Stimulated activated CD8-positive, alpha-beta memory T cell treated with anti-CD3 and anti-CD28 coated beads, Interleukin-4, amount 100 ng/mL, for 4 hours (primary cell): ENCODE measurements at places on chromosomes 11 and 22.

- DNase-seq: no peak
Measured at GRCh38 chr11:38547462-38547861, 1949.4 kb upstream of the RAG2 start.

- no peak for DNase-seq
Measured at GRCh38 chr11:119149786-119150275, 979 bp downstream of the ABCG4 start.

- DNase-seq: no peak
Measured at GRCh38 chr11:31810779-31811647, at the start of gene PAX6. Gene PAX6, minus strand, starts transcription at chr11:31811322. Its CDS starts 4,911 bp downstream, at chr11:31806411.

DNA sequence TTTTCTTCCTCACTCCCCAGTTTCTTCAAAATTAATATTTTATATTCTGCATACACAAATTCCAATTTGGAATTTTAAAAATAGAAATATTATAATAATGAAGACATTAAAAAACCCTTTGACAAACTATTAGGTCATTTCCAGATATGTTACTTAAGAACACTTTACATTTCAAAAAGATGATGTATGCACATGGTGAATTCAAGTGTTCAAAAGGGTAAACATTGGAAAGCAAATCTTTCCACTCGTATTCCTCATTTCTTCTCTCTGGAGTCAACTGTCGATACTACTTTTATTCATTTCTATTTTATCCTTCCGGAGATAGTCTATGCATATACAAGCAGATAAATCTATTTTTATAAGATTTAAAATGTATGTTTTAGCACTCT, 16.7 kb downstream of the TBCEL start:
- DNase-seq: no peak

DNA sequence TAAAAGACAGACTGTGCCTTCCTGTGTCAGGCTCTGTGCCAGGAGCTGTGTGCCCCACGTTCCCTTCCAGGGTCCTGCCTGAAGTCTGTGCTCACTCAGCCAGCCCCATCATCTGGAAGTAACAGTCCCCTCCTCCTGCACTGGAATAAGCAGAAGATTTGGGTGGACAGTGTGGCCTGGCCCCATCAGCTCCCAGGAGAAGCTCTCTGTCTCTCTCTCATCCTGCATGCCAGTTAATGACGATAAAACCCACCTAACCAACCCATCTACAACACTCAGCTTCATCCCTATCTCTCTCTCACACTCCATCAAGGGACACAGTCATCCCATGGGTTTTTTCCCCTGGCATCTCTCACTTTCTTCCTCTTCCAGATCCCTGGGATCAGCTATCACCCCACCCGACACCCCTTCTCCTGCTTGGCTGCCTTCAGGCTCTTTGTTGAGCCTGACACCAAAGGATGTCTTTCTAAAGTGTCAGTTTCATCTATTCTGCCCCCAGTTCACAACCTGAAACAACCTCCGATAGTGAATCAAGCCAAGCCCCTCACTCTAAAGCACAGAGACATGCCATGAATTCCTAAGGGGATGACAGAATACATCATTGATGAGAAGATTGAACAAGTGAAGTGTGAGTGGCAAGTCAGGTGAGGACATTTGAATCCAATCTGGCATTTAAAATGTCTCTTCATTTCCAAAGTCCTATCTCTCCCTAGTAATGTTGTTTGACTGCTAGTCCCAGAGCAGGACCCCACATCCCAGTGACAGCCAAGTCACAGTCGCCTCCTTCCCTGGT, 91.4 kb upstream of the TOP3B start:
- no peak for DNase-seq

- no peak for DNase-seq
Measured at GRCh38 chr11:47731475-47731874, 16.3 kb upstream of the AGBL2 start.

GRCh38 chr11:62116451-62116850, 7.4 kb upstream of the INCENP start:
- no peak for DNase-seq

GRCh38 chr22:30290342-30291057, 1.2 kb upstream of the CASTOR1 start:
- no peak for DNase-seq

DNA sequence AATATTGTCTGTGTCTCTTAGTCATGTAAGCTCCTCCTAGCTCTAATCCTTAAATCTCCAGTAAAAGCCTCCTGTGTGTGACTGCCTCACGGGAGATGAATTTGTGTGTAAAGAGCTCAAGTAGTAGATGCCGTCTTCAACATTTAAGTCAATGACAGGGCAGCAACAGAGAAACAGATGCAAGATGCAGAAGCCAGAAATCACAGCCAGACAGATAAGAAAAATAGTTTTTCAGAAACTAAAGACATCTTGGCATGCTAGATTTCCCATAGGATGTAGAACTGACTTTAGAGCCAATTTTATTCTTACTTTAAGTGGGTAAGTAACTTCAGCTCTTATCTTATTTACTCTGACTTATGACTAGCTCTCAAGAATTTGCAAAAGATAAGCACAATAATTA, 652.8 kb downstream of the KCNA4 start:
- DNase-seq: no peak

GRCh38 chr11:36346562-36347383, 50.7 kb downstream of the PRR5L start:
- DNase-seq: no peak
